ENCODE measurements at places on chromosomes 11 and 22.

GRCh38 chr11:47863189-47863897 is 15.2 kb upstream of the NUP160 start:
- no peak for DNase-seq

GRCh38 chr22:38062791-38063190 is 5.6 kb downstream of the PICK1 start:
- no peak for DNase-seq

GRCh38 chr11:33721426-33721825 is 14.8 kb downstream of the CD59 start:
- DNase-seq = no peak

GRCh38 chr22:36282328-36282831 is 29.4 kb downstream of the APOL1 start:
- no peak for DNase-seq

GRCh38 chr11:46671958-46672315 is 28.5 kb downstream of the ARHGAP1 start:
- no peak for DNase-seq

DNA sequence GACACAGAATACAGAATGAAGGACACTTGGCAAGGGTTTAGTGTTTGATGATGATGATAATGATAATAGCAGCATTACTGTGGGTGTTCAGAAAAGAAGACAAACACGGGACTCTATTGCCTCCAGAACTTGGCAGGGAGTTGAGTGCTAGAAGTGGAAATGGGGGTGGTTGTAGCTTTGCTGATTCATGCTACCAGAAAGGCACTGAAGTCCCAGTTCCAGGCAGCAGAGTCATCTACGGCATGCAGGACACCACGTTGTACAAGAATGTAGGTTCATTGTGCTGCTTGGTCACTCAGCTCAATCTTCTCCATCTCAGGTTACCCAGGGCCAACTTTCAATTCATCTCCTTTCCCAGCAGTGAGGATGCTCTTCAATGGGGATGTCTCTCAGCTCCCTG is 115.7 kb downstream of the NTM start:
- no peak for DNase-seq

DNA sequence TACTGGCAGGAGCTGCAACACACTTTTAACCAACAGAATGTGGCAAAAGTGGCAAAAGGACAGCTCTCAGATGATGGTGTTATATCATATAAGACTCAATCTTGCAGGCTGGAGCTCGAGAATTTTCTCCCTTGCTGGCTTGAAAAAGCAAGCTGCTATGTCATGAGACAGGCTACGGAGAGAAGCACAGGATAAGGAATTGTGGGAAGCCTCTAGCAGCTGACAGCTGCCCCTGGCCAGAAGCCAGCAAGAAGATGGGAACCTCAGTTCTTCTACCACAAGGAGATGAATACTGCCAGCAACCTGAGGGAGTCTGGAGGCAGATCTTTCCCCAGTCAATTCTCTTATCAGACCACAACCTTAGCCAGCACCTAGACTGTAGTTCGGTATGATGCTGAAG is 24.6 kb downstream of the FXYD6 start:
- no peak for DNase-seq

- peak; percentile 49 for DNase-seq
Observed at GRCh38 chr11:20022363-20023081, 137.8 kb downstream of the DBX1 start.

DNA sequence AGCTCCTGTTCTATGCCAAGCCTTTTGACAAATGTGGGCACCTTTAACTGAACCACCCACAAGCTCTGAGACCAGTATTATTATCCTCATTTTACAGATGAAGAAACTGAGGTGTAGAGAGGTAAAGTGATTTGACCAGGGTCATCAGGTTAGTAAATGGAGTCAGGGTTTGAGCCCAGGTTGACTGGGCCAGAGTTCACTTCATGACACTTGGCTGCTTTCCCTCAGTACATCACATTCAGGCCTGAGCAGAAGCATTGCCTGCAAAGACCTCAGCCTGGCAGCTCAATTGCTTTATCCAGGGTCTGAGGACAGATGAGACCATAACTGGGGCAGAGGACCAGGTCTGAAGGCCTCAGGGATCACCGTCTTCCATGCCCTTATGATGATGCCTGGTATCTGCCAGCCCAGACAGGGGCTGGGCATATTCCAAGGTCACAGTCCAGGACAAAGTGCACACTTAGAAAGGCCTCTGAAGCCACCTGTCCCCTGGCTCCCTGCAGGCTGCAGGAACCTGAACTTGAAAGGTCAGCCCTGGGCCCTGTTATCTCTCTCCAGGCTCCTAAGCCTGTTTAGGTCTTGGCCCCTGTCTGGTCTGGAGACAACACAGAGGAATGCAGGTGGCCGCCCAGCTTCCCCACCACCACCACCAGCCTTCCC is 32.0 kb downstream of the POU2AF3 start:
- no peak for DNase-seq

DNA sequence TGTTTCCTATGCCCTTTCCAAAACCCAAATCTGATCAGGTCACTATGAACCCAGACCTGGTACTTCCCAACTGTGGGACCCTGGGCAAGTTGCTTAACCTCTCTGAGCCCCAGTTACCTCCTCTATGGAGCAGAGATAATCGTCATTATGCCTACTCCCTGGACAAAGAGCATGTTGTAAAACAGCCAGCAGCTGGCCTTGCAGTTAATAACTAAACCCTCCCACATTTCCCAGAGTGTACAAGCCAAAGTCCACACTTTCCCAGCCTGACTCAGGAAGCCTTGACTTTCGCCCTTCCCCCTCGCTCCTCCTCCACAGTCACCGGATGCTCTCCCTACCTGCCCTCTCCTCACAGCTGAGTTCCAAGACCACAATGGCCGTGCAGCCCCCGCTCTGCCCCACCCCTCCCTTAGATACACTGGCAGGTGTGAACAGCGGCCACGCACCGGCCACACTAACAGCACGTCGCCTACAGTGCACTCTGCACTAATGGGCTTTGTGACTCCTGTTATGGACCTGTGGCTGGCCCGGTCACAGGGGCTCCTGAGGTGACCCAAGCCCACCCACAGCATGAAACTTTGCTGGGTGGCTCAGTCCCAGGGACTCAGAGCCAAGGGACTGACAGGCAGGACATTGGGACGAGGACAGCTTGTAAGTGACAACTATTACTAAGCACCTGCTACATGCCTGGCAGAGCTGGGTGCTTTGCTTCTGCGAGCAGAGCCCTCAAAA is 15.6 kb upstream of the MFNG start:
- peak; percentile 20 for DNase-seq

DNA sequence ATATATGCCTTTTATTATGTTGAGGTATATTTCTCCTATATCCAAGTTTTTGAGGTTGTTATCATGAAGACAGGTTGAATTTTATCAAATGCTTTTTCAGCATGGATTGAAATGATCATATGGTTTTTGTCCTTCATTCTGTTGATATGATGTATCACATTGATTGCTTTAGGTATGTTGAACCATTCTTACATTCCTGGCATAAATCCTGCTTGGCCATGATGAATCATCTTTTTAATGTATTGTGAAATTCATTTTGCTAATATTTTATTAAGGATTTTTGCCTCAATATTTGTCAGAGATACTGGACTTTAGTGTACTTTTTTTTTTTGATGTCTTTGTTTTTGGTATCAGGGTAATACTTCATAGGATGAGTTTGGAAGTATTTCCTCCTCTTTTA is 283.8 kb upstream of the C11orf87 start:
- no peak for DNase-seq

- DNase-seq = no peak
Observed at GRCh38 chr11:47906066-47906465, 57.9 kb upstream of the NUP160 start.

DNA sequence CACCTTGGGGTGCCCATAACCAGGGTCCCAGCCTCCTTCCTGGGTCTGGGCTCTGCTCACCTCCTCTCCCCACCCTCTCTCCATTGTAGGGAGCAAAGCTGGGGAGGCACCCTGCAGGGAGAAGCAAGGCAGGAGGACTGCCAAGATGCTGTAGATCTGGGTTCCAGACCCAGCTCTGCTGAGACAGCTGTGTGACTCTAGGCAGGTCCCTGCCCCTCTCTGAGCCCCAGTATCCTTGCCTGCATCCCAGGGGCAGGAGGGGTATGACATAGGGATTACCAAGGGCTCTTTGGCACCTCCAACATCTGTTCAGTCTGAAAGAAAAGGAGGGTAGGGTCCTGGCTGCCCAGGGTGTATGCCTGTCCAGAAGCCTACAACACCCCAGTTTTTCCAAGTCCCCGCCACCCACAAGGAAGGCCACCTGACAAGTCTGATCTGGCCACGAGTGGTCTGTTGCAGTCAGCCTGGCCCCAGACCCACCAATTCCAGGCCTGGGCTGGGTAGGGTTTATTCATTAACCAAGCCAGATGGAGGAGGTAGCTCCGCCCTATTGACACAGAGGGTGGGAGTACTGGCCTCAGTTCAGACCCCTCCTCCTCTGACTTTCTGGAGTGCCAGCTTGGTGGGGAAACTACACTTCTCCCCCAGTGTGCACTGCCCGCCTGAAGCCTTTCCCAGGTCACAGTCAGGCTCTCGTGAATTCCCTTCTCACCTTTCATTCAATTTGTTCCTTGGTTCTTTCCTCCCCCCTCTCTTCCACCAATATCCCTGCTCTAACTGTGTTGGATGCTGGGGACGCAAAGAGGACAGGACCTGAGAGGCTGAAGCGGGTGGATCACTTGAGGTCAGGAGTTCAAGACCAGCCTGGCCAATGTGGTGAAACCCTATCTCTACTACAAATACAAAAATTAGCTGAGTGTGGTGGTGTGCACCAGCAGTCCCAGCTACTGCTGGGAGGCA is 15.0 kb downstream of the STARD10 start:
- DNase-seq = no peak

GRCh38 chr22:36267896-36268485 is 15.1 kb downstream of the APOL1 start:
- no peak for DNase-seq

DNA sequence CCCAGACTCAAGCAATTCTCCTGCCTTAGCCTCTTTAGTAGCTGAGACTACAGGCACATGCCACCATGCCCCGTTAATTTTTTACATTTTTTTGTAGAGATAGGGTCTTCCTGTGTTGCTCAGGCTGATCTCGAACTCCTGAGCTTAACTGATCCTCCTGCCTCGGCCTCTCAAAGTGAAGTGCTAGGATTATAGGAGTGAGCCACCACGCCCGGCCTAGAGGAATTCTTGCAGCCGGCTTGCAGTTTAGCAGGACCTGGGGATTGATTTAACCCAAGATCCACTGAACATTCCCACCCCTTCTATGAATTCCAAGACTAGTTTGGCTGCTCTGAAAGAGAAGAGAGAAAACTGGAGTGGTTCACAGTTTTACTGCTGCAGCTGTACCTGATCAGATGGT is 63.3 kb upstream of the TNRC6B start:
- no peak for DNase-seq

- DNase-seq = no peak
Observed at GRCh38 chr22:43262990-43263644, 76.2 kb upstream of the TTLL12 start.

DNA sequence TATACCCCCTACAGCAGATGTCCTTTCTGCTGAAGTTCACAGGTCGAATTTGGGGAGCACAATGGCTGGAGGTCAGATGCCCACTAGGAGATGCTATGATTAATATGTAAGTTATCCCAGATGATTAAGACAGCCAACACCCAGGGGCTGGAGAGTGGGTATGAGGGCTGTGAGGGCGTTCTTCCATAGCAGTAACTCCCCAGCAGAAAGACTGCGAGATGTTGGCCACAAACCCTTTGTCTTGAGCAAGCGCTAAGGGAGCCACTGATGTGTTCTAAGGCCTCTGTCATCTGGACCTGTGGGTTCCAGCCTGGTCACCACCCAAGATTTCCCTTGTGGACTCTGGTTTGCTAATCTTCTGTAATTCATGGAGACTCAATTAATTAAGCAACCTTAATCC is 77.6 kb downstream of the BMAL1 start:
- no peak for DNase-seq

Data from NCI-H1105 (cell line).